ENCODE measurements at places on chromosomes 2 and 18. TPM values are rescaled to one million over a fixed set of nuclear protein-coding genes. Genes with fewer than 3 reads are reported as not detected.

Gene ANKRD53
- total RNA-seq = 0.20 TPM

GRCh38 chr2:64021578-64021977 is 2.4 kb upstream of the VPS54 start:
- no peak for DNase-seq

DNA sequence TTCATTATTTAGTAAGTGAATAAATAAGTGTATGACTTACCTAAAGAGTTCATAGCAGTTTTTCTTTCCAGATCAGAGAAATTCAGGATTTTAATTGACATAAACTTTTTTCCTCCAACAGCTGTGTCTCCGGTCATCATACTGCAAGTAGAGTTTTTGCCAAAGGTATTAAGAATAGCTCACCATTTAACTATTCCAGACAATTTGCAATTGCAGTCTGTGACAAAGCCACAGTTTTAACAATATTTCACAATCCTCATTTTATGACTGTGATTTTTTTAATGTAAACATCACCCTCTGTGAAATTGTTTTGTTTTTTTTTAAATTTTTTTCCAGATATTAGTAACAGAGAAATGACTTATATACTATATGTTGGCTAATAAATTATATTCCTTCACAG is 199.1 kb downstream of the TRIB2 start:
- DNase-seq = no peak

Gene NYAP2
- 0.06 TPM for total RNA-seq

GRCh38 chr2:86788165-86788564 is 2.5 kb downstream of the CD8A start:
- DNase-seq = no peak

Gene SGPP2
- total RNA-seq = 9.9 TPM

Gene LONRF2
- 0.06 TPM for total RNA-seq

DNA sequence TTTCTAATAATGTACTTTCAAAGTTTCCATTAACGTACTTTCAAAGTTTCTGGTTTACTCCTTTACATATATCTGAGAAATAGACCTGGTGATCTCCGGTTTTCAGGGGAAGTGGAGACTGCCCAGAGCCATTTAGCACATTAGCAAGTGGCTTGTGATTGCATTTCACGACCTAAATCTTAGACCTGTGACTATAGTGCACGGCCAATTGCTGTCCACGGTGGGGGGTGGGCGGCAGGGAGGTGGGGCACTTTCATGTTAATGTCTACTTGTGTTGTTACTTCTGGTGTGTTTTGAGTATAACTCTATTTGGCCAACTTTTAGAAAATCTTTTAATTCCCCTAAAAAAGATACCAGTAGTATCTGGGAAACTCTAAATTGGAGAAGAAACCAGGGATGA is 11.3 kb downstream of the GATA6 start:
- no peak for DNase-seq

Gene CCDC121
- total RNA-seq = 1.3 TPM

- DNase-seq = no peak
Observed at GRCh38 chr2:239154971-239155805, 245.6 kb downstream of the HDAC4 start.

DNA sequence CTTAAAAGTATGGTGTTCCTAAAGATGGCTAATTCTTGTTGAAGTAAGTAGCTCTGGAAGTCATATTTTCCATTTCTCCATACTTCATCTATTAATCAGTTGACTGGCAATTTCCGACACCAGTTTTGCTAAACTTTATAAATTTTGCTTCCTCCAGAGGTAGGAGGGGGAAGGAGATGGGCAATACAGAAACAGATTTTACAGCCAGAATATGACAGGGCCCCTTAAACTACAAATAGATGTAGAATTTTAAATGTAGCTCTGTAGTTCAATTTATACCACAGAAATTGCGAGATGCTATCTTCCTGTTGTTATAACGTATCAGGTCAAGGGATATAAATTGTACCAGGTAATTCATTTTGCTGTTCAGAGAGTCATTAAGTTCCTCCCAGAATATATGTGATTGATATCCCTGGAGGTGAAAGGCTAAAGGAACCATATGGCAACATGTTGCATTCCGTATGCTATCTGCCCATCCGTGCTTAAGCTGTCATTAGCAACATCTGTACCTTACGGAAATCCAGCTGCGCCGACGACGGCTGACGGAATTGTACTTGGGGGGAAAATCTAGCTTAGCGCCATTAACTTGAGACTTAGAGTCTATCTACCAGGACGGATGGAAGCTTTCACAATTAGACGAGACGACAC is 8.4 kb upstream of the NR4A2 start:
- DNase-seq = no peak

DNA sequence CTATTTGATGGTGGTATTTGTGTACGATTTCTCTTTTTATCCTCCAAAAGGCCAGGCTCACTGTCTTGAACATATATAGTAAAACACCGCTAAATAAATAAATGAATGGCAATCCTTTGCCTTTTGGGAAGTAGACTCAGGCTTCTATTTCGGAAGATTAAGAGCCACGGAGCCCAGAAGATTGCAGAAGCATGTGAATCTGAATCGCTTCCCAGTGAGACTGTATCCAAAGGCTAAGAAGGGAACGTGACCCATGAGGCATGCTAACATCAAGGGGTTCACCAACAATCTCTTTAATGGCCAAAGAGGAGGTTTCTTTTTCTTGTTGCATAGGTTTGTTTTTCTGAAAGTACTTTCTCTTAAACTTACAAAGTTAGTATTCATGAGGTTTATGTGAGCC is 70.0 kb upstream of the DNMT3A start:
- DNase-seq = no peak

Gene GYPC
- total RNA-seq = 78.5 TPM

Gene SLC11A1
- total RNA-seq = 1.3 TPM

Gene NFU1
- total RNA-seq = 23.9 TPM

Gene ZNF396
- total RNA-seq = 5.5 TPM

- DNase-seq = no peak
Observed at GRCh38 chr2:15311201-15311907, 249.8 kb downstream of the NBAS start.

- no peak for DNase-seq
Observed at GRCh38 chr2:134863446-134863845, 25.0 kb downstream of the ACMSD start.
